CD4-positive, alpha-beta T cell treated with Interleukin-21 for 1 hour (primary cell): ENCODE measurements at places on chromosomes 16 and 17.

DNA sequence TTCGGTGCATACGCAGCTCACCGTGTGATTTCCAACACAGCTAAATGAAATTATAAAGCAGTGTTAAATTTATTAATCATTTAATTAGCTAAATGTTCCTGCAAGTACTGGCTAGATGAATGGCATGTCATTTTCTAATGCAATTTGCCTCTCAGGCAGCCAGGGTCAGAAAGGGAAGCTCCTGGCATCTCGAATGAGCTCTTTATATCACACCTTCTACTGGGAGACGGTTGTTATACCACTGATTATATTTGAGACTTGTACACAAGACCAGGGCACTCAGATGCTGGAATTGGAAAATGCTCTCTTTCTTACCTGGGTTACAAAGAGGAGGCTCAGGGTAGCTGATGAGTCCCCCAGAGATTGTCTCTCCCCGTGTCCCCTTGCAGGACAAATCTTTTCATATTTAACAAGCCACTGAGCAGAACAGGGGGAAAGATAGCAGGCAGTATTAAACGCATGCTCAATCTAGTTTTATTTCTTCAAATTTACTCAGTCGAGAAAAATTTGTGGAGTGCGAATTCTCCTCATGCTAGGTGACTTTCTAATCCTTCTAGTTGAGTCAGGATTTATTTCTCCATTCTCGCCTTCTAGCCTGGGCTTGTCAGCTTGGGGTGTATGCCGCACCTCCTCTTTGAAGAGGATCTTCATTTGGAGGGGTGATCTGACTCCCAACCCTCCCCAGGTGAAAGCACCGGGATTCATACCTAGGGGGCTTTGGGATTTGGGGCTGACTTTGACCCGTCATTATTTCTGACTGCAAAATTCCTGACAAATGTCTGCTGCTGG lies 441.1 kb downstream of the MAF start:
- DNase-seq: no peak

DNA sequence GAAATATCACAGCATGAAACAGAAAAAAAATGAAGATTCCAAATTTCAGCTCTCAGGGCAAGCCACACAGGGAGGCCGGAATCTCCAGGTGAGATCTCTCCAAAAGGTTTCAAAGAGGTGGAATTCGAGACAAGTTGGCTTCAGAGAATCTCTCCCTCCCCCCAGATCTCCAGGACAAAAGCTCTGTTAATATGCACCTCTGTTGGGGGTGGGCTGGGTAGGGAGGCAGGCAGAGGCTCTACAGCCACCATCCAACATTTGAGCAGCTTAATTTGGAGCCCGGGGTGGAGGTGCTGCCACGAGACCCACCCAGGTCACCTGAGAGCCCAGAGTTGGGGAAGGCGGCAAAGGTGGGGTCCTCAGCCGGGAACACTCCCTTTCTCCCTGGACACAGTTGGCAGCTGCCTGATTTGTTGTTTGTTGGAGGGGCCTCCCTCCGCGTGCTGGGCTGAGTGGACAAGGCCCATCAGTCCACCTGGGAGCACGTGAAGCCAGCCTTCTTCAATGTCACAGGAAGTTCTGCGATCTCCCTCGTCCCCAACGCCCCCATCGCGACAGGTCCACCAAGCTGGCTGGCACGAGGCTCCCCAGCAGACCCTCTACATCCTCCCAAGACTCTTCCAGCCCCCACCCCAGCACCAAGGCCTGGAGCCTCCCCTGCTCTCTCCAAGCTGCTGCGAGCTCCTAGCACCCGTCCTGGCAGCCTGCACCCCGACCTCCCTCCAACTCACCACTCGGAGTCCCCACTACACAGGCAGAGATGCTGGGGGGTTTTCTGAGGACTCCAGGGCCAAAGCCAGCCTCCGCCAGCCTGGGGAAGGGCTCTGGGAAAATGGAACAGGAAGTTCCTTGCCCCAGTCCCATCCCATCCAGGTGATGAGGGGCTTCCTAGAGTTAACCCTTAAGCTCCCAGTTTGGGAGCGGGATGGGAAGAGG lies at the start of gene ZSCAN10:
ZSCAN10 (minus strand) TSS at position 836 of the 936 bp plus-strand sequence. CDS start 6,357 bp downstream, outside the sequence.
- no peak for DNase-seq

- DNase-seq: no peak
Measured at GRCh38 chr17:30495586-30495985, 18.4 kb downstream of the GOSR1 start.

DNA sequence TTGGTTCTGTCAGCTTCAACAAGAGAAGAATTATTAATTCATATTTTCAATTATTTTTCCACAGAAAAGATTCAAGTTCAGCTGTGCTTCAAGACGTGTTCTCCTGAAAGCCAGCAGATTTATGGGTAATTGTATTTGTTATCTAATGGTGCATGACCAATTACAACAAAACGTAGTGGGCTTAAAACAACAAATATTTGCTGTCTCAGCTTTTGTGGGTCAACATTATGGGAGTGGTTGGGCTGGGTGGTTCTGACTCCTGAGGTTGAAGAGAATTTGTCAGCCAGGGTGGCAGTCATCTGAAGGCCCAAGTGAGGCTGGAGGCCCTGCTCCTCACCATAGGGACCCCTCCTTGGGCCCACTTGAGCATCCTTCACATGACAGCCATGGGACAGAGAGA lies 24.1 kb upstream of the KREMEN2 start:
- DNase-seq: no peak

DNA sequence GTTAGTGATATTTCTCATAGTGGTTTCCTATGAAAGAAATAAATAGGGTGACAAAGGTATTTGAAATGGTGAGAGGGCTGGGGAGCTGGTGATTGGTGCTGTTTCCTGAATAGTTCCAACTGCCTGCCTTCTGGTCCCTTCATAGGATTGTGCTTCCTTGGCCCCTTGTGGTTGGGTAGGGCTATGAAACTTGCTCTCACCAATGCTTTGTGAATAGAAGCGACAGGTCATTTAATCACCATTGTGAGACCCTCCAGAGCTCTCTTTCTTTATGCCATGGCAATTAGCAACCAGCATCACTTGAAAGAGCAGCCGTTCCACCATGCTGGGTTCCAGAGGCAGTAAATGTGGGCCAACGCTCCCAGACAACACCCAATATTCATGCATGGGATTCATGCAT lies 23.7 kb upstream of the WWOX start:
- no peak for DNase-seq

GRCh38 chr17:32486111-32486700 lies 587 bp upstream of the CDK5R1 start:
- peak; percentile 73 for DNase-seq

DNA sequence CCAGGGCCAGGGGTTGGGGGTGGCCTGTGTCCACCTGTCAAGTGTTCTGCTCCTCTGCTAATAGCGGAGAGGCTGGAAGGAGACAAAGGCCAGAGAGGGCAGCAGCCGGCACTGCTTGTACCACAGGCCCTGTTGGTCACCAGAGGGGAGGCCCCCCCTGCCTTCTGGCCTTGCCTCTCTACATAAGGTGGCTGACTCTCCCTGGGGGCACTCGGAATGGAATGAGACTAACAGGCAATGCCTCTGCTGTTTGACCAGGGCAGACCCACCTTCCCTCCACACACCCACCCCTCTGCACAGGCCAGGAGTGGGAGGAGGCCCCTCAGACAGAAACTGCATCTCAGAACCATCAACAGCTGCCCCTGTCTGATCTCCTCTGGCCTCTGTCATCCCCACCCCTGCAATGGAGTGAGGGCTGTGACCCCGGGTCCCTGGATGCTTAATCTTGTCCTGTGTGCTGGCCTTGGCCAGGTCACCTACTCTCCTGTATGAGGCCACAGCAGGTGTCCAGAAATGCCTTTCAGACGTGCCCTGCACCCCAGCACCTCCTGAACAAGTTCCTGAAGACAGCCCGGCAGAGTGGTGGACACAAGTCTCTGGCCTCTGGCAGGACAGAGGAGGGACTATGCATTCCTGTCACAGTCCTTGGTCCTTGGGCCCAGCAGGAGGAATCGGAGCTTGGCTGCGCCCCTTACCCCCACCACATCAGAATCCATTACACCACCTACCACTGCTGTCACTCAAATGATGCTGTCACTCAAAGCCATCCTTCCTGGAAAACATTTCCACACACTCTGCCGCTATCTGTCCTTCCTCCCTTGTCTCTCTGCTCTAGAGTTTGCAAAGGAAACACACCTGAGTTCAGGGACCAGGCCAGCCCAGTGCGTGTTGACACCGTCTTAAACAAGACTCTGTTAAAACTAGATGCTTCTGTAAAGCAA lies 107.5 kb upstream of the ZNF750 start:
- DNase-seq: no peak
